ENCODE measurements at places on chromosomes 4 and X. TPM values are rescaled to one million over a fixed set of nuclear protein-coding genes. Genes with fewer than 3 reads are reported as not detected.

Gene SMIM31
- not detected for total RNA-seq

Gene AMMECR1
- 1.7 TPM for total RNA-seq

Gene SLC10A4
- not detected for total RNA-seq

Gene FGB
- not detected for total RNA-seq

Gene PLAC1
- not detected for total RNA-seq

Gene RTL3
- 0.15 TPM for total RNA-seq

Gene CENPI
- total RNA-seq = 0.27 TPM

Gene ZNF827
- 13.8 TPM for total RNA-seq

Gene FMR1NB
- total RNA-seq = not detected

Gene ZIC3
- not detected for total RNA-seq

Gene IKBKG
- 15.5 TPM for total RNA-seq

Gene EVC2
- 1.5 TPM for total RNA-seq

Gene SOX3
- not detected for total RNA-seq

Gene POU3F4
- not detected for total RNA-seq

Gene SRPX
- total RNA-seq = 45.2 TPM

Gene NWD2
- total RNA-seq = not detected

Gene ETDB
- total RNA-seq = not detected

Gene FSTL5
- total RNA-seq = not detected

Gene SLC2A9
- 7.1 TPM for total RNA-seq

Gene G6PD
- total RNA-seq = 10.4 TPM

Gene PDE5A
- 7.6 TPM for total RNA-seq

Gene ADH1C
- total RNA-seq = 7.6 TPM

Gene XAGE2
- not detected for total RNA-seq

Gene EDNRA
- 6.1 TPM for total RNA-seq

Gene UGT8
- 0.12 TPM for total RNA-seq

Gene PAGE3
- not detected for total RNA-seq

Gene CTAG1B
- not detected for total RNA-seq

Gene PSAPL1
- total RNA-seq = not detected

Gene NHS
- 1.9 TPM for total RNA-seq

Gene CSAG3
- not detected for total RNA-seq

Gene SPIN2A
- 0.22 TPM for total RNA-seq

Gene CFAP99
- not detected for total RNA-seq

Gene PDGFC
- 12.8 TPM for total RNA-seq

Gene IGSF1
- 2.6 TPM for total RNA-seq

Gene TRPC5OS
- total RNA-seq = not detected

Gene LRP2BP
- 2.4 TPM for total RNA-seq

Gene FAM184B
- total RNA-seq = not detected

Gene JADE1
- 24.4 TPM for total RNA-seq

Gene CCDC149
- total RNA-seq = 13.2 TPM

Gene NR3C2
- 22.6 TPM for total RNA-seq

Gene AR
- 25.2 TPM for total RNA-seq

Gene PASD1
- total RNA-seq = not detected

Gene HAND2
- total RNA-seq = 180 TPM

Gene MAGEA2B
- total RNA-seq = not detected

Gene PABPC1L2A
- total RNA-seq = not detected

Gene SCD5
- total RNA-seq = 2.7 TPM

Gene PRKG2
- 0.17 TPM for total RNA-seq

Gene BGN
- total RNA-seq = 40.6 TPM

Gene TRIM60
- total RNA-seq = not detected

Gene MGAT4D
- not detected for total RNA-seq

Gene BEND4
- not detected for total RNA-seq

Gene ATP7A
- 4.8 TPM for total RNA-seq

Gene ABLIM2
- 28.3 TPM for total RNA-seq

Gene CPLX1
- total RNA-seq = 4.4 TPM

Gene PAK3
- total RNA-seq = 0.64 TPM
